ENCODE measurements at places on chromosomes 16 and 17. TPM values are rescaled to one million over a fixed set of nuclear protein-coding genes. Genes with fewer than 3 reads are reported as not detected.

The C16orf86 gene
- total RNA-seq = 2.2 TPM

DNA sequence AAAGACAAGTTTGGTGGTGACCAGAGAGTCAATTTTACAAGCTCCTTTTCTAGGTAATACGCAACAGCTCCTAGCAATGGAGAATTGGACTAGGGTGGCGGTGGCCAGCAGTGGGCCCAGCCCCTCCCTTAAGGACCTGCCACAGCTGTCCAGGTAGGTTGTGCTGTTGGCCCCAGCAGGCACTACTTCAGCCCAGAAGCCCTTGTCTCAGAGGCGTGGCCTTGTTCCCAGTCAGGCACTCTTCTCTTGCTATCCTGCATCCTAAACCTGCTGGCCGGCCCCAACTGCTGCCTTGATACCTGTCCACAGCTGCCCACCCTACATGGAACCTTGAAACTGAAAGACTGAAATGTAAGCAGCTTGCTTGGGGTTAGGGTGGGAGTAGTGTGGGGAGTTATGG lies 989 bp upstream of the GALK1 start:
- DNase-seq = no peak

DNA sequence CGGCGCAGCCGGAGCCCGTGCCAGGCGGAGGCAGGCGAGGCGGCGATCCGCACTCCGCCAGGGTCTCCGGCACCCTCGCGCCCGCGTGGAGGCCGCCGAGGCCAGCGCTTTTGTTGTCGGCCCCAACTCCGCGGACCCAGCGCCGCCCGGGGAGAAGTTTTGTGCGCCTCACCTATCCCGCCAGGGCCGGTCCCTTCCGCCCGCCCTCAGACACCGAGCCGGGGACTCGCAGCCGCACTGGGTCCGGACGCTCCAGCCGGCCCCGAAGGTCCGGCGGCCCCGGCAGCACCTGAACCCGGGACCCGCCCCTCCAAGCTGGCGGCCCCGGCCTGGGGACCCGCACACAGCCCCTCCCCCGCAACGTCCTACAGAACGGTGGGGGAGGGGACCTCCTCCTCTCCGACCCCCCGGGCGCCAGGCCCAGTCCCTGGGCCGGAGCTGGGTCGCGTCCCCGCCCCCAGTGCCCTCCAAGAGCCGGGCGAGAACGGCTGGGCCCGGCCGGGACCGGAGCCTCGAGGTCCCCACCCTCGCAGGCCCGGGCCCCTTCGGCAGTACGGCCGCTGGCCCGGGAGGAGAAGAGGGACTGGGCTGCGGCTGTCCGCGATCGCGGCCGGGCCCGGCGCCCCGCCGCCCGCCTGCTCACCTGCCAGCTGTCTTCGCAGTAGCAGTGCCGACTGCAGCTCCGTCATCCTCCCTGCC lies 698 bp downstream of the UBE2G1 start:
- peak; percentile 57 for DNase-seq

GRCh38 chr16:77823067-77823466 lies 34.7 kb downstream of the VAT1L start:
- DNase-seq = no peak

The KRT27 gene
- not detected for total RNA-seq

- no peak for DNase-seq
Measured at GRCh38 chr17:5715478-5715877, 131.2 kb upstream of the NLRP1 start.

The CETP gene
- not detected for total RNA-seq

- no peak for DNase-seq
Measured at GRCh38 chr17:60080545-60080944, 1.8 kb upstream of the HEATR6 start.

The TCAP gene
- 0.80 TPM for total RNA-seq

GRCh38 chr16:70685061-70685937 lies 554 bp downstream of the MTSS2 start:
- DNase-seq = no peak

DNA sequence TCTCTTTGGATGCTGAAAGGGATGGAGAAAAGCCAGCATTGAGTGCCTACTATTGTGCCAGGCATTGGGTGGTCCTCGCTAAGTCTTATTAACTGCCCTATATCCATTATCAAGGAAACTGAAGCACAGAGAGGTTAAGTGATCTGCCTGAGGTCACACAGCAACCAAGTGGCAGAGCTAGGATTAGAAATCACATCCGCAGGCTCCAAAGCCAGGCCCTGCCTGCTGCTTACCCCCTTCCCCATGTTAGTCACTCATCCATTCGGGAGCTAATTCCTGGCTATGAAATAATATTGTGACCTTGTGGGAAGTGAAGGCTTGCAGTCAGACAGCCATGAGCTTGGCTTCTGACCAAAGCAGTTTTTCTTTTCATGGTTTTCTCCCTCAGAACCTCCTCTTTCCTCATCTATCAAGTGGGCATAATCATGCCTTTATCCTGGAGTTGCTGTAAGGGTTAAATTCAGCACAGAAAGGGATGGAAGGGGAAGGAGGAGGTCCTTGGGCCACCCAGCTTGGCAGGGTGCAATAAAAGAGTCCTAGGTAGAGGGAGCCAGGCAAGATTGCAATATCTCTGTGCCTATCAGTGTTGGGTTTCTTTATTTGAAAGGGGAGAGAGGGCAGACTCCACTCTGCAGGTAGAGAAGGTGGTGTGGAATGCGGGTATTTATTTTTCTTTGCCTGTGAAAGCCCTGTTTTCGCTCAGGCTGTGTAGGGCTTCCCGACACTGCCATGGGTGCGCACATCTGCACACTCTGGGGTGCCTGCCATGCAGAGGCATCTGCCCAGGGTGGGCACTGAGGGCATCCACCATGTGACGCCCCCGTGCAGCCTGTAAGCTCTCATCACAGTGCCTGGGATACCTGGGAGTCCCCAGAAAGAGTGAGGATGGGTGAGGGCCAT lies 11.3 kb downstream of the RAI1 start:
- no peak for DNase-seq

DNA sequence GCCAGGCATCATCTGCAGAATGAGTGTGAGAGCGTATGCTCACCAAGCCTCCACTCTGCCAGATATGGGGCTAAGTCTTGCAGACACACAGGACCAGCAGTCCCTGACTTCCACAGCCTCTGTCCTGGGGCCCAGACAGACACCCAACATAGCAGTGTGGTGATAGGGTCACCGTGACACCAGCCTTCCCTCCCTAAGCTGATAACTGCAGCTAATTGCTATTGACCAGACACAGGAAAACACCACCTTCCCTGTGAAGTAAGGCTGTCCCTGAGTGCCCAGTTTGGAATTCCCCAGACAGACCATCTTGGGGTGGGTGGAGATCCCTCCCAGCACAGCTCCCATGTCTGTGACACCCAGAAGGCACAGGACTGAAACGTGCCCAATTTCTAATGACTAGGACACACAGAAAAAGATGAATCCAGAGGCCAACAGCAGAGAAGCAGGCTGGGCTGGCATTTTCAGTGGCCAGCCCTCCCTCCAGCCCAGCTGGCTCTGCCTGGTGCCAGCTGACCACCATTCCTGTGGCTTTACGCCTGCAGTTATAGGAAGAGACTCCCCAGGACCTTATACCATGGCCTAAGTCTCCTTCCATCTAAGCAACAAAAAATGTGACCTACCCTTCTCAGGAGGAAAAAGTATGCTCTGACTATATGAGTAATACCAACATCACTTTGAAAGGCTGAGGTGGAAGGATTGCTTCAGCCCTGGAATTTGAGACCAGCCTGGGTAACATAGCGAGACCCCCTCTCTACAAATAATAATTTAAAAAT lies 30.3 kb downstream of the ATPAF2 start:
- DNase-seq = no peak

DNA sequence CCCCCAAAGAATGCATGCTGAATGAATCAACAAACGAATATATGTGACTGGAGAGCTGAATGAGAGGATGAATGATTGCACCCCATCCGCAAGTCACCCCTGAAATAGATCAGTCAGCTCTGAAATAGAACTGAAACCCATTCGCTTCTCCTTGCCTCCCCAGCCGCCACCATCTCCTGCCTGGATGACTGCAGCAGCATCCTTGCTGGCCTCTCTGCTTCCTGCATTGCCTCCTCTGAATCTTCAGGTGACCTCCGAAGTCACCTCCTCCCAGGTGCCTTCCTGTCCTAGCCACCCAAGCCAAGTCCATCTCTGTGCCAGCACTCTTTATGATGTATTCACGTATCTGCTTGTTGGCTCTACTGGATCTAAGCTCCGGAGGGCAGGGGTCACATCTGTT lies 288.3 kb downstream of the CPPED1 start:
- DNase-seq = no peak

GRCh38 chr16:86886651-86887050 lies 308.3 kb downstream of the FOXL1 start:
- DNase-seq = no peak

DNA sequence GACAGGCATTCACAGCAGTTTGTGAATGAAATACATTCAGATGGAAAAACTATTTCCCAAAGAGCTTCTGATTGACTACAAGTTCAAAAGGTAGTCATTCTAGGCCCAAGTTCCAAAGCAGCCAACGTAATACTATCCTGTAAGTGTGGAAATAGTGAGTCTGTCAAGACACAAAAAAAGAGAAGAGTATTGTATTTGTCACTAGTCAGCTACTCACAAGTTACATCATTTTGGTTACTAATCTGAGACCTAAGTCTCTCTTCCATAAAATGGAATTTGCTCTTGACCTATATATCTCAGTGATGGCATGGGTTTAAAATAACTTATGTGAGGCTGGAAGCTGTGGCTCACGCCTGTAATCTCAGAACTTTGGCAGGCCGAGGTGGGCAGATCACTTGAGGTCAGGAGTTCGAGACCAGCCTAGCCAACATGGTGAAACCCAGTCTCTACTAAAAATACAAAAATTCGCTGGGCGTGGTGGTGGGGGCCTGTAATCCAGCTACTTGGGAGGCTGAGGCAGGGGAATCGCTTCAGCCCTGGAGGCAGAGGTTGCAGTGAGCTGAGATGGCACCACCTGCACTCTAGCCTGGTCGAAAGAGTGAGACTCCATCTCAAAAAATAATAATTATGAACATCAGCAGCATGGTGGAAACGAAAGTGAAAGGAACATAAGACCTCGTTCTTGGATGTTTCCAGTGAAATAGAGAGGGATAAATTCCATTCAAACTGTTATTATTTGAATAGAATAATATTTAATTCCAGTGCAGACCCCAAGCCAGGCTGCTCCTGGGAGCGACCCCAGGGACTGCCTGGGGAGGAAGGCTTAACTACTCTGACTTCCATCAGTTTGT lies 2.9 kb downstream of the CMC2 start:
- peak; percentile 59 for DNase-seq

The ENKD1 gene
- 10.1 TPM for total RNA-seq

The CACNG5 gene
- not detected for total RNA-seq

- DNase-seq = no peak
Measured at GRCh38 chr17:59365383-59365981, 34.0 kb downstream of the YPEL2 start.

GRCh38 chr17:10031606-10032005 lies 126.5 kb upstream of the RCVRN start:
- DNase-seq = no peak

The TMEM235 gene
- not detected for total RNA-seq

GRCh38 chr16:72482695-72483094 lies 310.7 kb upstream of the PMFBP1 start:
- DNase-seq = no peak

GRCh38 chr17:71765437-71765836 lies 355.4 kb upstream of the SOX9 start:
- no peak for DNase-seq

The SCNN1G gene
- total RNA-seq = not detected

- no peak for DNase-seq
Measured at GRCh38 chr17:74525781-74526288, 5.4 kb downstream of the CD300LB start.

GRCh38 chr16:84585467-84585866 lies 32.4 kb downstream of the COTL1 start:
- DNase-seq = no peak

GRCh38 chr17:61150686-61151299 lies 248.8 kb upstream of the TBX2 start:
- no peak for DNase-seq

The TMIGD1 gene
- not detected for total RNA-seq

GRCh38 chr17:13253733-13254410 lies 236.0 kb upstream of the ELAC2 start:
- no peak for DNase-seq

GRCh38 chr17:40722241-40722640 lies 18.7 kb upstream of the KRT24 start:
- DNase-seq = no peak

GRCh38 chr16:74045513-74045912 lies 251.1 kb upstream of the PSMD7 start:
- DNase-seq = no peak

The MMP25 gene
- total RNA-seq = 2.2 TPM
